ENCODE measurements at places on chromosomes 13 and 19.

GRCh38 chr13:37070956-37071355, 11.5 kb upstream of the SUPT20H start:
- no peaks in the 10 kb centered on the region for H3K4me1 ChIP-seq
- peaks cover 2% of the 10 kb centered on the region for H3K27me3 ChIP-seq
- no peak overlapping the region for H3K27ac ChIP-seq
- DNase-seq = no peak
- H3K36me3 ChIP-seq = no peaks in the 10 kb centered on the region

DNA sequence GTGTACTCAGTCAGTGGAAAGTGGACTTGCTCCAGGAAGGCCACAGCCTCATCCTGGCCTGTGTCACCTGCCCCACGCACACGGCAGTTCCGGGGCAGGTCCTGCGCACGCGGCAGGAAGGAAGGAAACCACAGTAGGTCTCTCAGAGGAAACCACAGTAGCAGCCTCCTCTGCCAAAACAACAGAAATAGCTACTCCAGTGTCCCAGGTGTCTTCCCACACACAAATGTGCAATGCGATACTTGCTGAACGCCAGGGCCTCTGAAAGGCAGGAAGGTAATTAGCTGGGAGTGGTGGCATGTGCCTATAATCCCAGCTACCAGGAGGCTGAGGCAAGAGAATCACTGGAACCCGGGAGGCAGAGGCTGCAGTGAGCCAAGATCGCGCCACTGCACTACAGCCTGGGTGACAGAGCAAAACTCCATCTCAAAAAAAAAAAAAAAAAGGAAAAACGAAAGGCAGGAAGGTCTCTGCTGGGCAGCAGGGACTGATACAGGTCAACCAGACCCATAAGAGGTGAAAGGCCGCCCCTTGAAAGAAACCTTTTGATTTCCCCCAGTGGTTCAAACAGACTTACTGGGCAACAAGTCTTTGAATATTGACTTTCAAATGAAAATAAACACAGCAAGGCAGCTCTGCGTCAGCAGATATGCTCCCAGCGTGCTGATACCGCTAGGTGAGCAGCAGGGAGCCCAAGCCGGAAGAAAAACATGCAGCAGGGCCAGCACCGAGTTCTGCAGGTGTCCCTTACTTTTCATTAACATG, 49.5 kb downstream of the CRYL1 start:
- peak overlapping the region; percentile 74 for H3K4me3 ChIP-seq
- H3K27ac ChIP-seq = peak overlapping the region; percentile 86
- DNase-seq = peak; percentile 93
- H3K4me1 ChIP-seq = peaks cover 31% of the 10 kb centered on the region
- H3K36me3 ChIP-seq = no peaks in the 10 kb centered on the region

DNA sequence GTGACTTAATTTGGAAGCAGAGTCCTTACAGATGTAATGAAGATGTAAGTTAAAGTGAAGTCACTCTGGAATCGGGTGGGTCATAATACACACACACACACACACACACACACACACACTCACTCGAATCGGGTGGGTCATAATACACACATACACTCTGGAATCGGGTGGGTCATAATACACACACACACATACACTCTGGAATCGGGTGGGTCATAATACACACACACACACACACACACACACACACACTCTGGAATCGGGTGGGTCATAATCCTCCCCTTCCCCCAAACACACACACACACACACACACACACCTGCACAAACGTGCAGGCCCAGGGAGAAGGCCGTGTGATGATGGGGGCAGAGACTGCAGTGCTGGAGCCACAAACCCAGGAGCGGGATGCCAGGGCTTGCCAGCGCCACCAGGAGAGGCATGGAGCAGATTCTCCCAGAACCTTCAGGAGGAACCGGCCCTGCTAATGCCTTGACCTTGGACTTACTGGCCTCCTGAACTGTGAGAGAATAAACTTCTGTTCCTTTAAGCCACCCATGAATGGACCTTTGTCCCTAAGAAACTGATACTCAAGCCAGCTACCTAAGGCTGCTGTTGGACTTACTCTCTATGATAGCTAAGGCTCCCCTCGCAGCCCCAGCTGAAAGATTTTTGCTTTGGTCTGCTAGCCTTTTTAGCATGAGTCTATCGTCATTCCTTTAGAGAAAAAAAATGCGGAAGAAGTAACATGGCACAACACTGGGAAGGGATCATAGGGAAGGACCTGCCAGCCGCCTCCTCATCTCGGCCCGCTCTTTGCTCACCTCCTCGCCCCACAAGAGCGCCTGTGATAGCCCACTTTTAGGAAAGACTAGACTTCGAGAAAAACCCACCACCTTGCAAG, 136.2 kb upstream of the RNF113B start:
- no peak overlapping the region for H3K4me3 ChIP-seq
- no peak for DNase-seq
- H3K36me3 ChIP-seq = no peaks in the 10 kb centered on the region
- no peaks in the 10 kb centered on the region for H3K4me1 ChIP-seq
- no peak overlapping the region for H3K27ac ChIP-seq

DNA sequence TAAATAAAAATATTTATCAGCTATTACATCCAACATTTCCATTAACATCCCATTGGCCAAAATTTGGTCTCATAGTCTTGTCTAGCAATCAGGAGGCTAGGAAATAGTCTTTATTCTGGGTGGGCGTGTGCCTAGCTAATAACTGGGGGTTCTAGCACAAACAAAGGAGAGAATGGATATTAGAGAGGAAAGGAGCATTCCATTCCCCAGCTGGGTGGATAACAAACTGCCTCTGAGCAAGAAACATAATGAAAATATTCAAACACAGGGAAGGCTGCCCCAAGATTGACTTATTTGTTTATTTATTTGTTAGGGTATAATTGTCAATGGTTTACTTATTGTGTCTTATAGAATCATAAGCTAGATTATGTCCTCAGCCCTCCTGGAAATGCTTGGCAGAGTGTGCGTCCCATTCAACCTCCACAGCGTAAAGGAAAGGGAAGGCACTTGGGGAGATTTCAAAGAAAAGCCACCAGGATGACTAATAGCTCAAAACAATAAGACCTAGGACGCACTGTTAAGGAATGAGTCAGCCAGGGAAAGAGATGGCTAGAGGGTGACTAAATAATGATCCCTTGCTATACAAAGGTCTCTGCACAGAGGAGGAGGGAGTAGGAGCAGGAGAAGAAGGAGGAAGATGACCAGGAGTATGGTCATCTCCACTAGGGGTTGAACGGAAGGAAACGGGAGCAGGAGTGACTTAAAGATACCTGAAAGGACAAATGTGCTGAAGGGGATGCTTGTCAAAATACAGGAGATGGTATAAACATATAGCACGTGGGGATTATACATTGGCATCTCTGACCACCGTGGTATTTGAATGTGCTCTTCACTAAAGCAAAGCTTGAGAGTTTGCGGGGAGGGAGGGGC, 23.5 kb upstream of the USP12 start:
- peaks cover 5% of the 10 kb centered on the region for H3K27me3 ChIP-seq
- H3K4me3 ChIP-seq = no peak overlapping the region
- no peaks in the 10 kb centered on the region for H3K36me3 ChIP-seq
- no peak overlapping the region for H3K27ac ChIP-seq
- no peaks in the 10 kb centered on the region for H3K4me1 ChIP-seq
- DNase-seq = no peak

DNA sequence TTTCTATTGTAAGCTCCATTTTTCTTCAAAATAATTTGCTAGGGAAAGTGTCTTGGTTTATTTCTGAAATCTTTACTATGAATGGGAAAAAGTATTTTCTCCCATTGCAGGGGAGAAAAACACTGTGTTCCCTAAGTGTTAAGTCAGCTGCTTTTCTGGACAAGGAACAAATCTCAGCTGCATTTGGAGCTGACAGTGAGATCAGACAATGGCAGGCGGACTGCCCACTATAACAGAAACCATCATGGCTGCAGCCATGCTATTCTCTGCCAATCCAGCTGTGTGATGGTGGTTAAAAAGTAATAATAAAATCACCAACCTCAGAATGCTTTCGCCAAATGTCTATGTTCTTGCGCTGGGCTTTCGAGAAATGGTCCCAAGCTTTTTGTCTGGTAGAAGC, 302.7 kb downstream of the DNAJC15 start:
- no peak for DNase-seq
- H3K27me3 ChIP-seq = peaks cover 4% of the 10 kb centered on the region
- H3K4me3 ChIP-seq = no peak overlapping the region
- no peaks in the 10 kb centered on the region for H3K4me1 ChIP-seq
- H3K27ac ChIP-seq = no peak overlapping the region
- no peaks in the 10 kb centered on the region for H3K36me3 ChIP-seq

- H3K36me3 ChIP-seq = no peaks in the 10 kb centered on the region
- H3K4me1 ChIP-seq = peaks cover 27% of the 10 kb centered on the region
- H3K4me3 ChIP-seq = peak overlapping the region; percentile 80
Observed at GRCh38 chr13:40667622-40667978, 1.2 kb upstream of the FOXO1 start.

DNA sequence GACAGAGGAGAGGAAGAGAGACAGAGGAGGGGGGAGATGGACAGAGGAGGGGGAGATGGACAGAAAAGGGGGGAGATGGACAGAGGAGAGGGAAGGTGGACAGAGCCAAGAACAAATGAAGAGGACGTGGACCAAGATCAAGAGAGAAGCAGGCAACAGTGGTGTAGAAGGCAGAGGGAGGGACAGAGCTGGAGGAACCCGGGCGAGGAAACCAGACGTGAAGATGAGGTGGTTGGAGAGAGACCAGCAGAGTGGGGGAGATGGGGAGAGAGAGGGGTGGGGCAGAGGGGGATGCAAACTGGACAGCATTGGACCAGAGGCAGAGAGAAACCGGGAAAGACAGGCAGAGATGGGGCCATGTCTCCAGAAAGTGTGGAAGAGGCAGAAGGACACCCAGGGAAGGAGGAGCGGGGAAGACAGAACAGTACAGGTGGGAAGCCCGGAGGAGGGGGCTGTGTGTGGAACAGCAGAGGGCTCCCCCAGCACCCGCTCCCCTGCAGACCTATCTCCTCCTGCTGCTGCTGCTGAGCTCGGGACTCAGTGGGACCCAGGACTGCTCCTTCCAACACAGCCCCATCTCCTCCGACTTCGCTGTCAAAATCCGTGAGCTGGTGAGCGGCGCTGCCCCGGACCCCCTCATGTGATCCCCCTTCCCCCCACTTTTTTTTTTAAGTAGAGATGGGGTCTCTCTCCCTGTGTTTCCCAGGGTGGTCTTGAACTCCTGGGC, 1.3 kb downstream of the FLT3LG start:
- H3K4me1 ChIP-seq = peaks cover 72% of the 10 kb centered on the region
- peak overlapping the region; percentile 95 for H3K27ac ChIP-seq
- H3K4me3 ChIP-seq = peak overlapping the region; percentile 95

GRCh38 chr13:45178349-45179162, 22.3 kb downstream of the KCTD4 start:
- H3K4me1 ChIP-seq = no peaks in the 10 kb centered on the region
- no peak overlapping the region for H3K4me3 ChIP-seq
- H3K36me3 ChIP-seq = peaks cover 10% of the 10 kb centered on the region
- H3K27ac ChIP-seq = no peak overlapping the region
- H3K27me3 ChIP-seq = no peaks in the 10 kb centered on the region

GRCh38 chr19:795073-795611, 2.1 kb upstream of the PTBP1 start:
- no peaks in the 10 kb centered on the region for H3K27me3 ChIP-seq
- H3K27ac ChIP-seq = no peak overlapping the region
- peaks cover 25% of the 10 kb centered on the region for H3K4me1 ChIP-seq
- H3K4me3 ChIP-seq = no peak overlapping the region
- peaks cover 2% of the 10 kb centered on the region for H3K36me3 ChIP-seq
- DNase-seq = no peak

DNA sequence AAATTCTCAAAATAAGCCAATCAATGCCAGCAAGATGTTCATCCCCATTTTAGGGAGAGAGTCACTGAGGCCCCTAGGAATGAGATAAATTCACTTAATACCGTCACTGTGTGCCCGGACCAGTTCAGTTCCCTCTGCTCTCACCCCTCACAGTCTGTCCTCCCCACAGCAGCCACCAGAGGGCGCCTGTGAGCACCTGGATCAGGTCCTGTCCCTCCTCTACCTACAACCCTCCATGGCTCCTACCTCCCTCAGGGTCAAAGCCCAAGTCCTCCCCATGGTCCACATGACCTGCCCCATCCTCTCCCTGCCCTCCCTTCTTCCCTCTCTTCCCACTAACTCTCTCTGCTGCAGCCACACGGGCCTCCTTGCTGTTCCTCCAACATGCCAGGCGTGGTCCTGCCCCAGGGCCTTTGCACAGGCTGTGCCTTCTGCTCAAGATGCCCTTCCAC, 42.0 kb upstream of the NFIC start:
- no peaks in the 10 kb centered on the region for H3K36me3 ChIP-seq
- H3K27ac ChIP-seq = no peak overlapping the region
- no peaks in the 10 kb centered on the region for H3K27me3 ChIP-seq
- no peaks in the 10 kb centered on the region for H3K4me1 ChIP-seq
